ENCODE measurements at places on chromosomes 13 and 19.
A peak's percentile ranks its signal among the peaks of the same experiment; 100 is the strongest.

DNA sequence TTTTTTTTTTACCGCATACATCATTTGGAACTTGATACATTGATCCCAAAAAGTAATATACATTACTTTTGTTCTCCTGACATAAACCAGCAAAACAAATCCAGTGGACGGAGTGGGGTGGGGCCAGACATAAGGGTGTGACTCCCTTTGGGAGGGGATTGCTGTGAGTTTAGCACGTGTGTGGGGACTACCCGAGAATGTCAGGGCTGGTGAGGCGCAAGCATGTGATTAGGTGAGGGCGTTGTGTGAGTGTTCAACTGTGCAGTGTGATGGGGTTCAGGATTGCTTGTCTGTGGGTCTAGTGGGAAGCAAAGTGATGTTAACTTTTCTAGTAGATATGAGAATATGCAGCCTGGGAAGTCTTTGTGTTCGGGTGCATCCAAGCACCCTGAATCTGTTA lies 468.0 kb downstream of the TSHZ3 start:
- no peak for DNase-seq

GRCh38 chr19:33505148-33505547 lies 16.4 kb downstream of the PEPD start:
- DNase-seq: no peak

GRCh38 chr13:46893798-46894560 lies 2.9 kb downstream of the HTR2A start:
- peak; percentile 73 for DNase-seq

DNA sequence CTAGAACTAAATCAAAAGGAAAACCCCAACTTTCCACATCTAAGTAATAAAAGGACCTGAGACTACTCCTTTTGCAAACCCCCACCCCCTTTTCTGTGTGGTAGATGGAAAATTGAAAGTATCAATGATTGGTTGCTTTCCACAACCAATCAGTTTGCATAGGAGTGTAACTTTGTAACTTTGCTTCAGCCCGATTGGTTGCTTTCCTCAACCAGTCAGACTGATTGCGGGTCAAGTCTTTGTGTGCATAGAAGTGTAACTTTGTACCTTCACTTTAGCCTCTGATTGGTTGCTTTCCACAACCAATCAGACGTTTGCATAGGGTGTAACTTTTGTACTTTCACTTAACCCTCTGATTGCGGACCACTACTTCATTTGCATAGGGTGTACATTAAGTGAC lies 8.0 kb upstream of the B3GLCT start:
- no peak for DNase-seq

GRCh38 chr19:41405776-41406175 lies 8.2 kb downstream of the BCKDHA start:
- DNase-seq: no peak

DNA sequence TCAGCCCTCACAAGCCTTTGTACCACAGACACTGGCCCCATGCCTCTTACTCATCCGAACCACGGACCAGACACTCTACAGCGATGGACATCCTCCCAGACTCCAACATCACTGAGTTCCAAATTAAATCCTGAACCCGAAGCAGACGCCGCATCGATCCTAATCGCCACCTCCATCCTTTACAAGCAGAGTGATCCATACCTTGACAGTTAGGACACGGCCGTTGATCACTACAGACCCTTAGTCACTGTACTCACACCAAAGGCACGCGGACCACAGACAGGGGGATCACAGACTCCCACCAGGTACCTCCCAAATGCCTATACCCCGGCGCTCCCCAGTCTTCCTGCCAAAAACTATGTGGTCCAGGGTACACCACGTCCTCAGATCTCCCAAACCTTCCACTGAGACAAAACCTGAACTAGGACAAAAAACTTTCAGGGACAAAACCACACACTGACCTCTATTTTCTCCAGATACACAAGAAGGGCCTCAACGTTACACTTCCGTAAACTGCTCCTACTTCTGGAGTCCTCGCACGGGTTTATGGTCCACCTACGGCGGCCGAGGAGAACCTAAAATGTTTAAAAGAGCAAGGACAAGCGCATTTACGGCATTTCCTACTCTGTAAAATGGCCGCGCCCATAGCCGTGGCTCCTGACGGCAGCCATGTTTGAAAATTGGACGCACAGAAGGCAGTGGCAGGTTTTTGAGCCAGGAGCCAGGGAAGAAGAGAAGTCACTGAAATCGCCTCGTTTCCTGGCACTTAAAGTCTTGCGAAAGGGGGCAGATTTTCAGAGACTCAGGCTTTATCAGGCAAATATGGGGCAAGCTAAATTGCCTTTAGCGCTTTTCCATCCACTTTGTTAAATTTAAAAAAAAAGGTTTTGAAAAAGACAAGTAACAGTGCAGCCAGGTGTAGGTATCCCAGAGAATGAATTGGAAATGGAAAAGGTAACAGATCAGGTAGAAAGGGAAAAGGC lies at the start of gene ZNF350:
Gene ZNF350 (minus strand): TSS at position 532 of the 983 bp plus-strand sequence. CDS start 12,480 bp downstream, outside the sequence.
- DNase-seq: peak; percentile 94
